ENCODE measurements at places on chromosomes 2 and 18.

DNA sequence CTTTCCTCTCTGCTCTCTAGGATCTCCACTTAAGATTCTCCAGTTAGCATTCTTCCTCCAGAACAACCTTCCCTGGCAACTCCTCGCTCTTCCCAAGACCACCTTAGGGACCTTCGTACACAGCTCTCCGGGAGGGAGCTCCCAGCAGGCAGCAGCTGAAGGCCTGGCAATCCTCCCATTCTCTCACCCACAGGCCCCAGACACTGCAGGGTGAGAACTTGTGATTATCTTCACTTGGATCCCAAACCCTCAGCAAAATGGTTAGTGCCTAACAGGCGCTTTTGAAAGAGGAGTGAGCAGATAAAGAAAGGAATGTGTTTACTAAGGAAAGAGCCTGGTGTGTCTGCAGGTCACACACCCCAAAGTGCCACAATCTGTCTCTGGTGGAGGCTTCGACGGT is 83.8 kb upstream of the SNTG2 start:
- no peak for DNase-seq

GRCh38 chr2:68909793-68910674 is 38.8 kb upstream of the BMP10 start:
- DNase-seq = peak; percentile 78

DNA sequence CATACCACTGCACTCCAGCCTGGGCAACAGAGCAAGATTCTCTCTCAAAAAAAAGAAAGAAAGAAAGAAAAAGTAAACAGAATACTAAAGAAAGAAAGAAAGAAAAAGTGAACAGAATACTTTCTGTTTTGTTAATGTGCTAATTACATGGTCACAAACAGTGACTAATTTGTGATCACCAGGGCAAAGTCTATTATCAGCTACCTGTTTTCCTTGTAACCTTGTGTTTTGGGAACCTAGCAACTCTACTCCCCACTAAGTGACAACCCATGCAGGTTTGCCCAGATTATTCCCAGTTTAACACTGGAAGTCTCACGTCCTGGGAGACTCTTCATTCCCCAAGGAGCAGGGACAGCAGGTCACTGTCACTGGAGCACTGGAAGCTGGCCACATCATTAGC is 16.7 kb upstream of the UGT1A9 start:
- no peak for DNase-seq

GRCh38 chr18:3367491-3368091 is 82.4 kb upstream of the TGIF1 start:
- no peak for DNase-seq
